ENCODE measurements at places on chromosomes 2 and 18.

- DNase-seq: no peak
Measured at GRCh38 chr2:207288628-207289027, 122.9 kb upstream of the KLF7 start.

DNA sequence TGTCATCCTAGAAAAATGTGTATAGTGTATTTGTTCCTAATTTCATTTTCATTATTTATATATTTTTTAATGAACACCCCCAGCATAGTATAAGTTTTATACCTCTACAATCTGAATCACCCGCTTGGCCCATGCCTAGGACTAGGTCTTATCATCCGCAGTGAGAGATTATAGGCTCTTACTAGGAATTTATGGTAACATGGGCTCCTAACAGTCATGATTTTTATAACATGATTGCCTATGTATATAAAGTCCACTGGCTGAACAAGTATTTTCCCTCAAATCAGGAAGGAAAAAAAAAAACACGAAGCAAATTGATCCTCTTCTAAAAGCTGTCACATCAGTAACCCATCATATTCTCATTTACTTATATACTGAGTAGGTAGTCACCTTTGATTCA, 666.1 kb upstream of the NRXN1 start:
- no peak for DNase-seq

DNA sequence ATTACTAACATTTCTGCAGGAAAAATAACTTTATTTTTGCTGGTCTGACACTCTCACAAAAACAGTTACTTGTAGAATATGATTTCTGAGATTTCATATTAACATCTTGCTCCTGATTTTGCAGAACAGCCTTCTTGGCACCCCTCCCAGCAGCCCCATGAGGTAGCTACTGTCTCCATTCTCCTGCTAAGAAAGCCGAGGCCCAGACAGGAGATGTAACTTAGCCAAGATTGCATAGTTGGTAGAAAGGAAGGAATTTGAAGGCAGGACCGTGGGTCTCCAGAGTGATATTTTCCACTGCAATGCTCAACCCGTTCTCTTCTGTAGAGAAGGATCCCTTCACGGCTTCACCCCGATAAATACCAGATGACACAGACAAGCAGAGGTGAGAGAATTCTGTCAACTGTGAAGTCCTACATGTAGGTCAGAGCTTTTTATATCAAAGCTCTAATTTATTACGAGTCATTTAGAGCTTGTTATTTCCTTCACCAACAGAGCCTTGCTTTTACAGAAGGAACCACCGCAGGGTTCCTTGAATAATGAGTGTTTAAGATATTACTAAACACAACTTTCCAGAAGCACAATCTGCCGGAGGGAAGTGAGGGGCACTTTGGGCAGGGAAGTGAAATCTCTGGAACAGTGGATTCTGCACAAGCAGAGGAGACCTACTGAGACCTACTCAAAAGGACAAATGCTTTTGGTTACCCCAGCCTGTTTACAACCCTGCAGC, 48.0 kb upstream of the MYCN start:
- peak; percentile 18 for DNase-seq

GRCh38 chr2:30992781-30993180, 145.5 kb downstream of the GALNT14 start:
- no peak for DNase-seq

DNA sequence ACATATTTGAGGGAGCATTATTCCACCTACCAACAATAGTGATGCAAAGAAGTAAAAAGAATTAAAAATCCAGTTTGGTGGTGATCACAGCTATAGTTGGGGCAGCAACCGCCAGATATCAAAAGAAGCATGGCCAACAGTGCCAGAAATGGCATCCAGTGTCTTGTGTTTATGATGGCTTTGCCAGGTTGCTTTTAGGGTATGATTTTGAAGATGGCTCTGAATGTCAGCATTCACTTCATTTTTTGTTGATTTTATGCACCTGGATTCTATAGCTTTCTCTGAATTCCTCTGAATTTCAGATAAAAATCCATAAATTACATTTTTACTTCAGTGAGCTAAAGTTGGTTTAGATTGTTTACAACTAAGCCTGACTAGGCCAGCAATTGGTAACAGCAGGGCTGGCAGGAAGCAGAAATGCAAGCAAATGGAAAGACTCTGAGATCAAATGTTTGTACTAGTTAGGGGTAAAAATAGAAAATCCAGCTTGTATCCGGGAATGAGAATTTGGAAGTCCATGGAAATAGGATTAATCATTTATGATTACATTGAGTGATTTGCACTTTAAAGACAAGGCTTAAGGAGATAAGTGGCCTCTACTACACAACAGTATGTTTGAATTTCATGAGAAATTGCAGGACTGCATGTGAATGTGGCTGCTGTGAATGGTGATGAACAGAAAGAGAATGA, 40.4 kb downstream of the COL3A1 start:
- peak; percentile 93 for DNase-seq

- no peak for DNase-seq
Measured at GRCh38 chr2:9811216-9811615, 32.1 kb upstream of the TAF1B start.

DNA sequence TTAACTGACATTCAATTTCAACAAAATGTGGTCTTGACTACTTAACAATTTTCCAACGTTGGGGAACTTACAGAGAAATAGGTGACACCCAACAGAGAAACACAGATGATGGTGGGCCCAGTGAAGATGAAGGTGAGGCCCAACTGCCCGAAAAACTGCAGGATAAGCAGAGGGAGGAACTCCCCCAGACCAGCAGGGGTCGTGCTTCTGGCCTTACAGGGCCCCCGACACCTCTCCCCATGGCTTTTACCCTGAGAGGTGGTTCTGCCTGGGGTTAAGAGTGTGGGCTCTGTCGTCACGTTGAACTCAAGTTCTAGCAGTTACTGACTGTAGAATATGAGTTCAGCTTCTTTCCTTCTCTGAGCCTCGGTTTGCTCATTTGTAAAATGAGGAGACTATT, 119.5 kb upstream of the SMIM21 start:
- no peak for DNase-seq

GRCh38 chr2:42795841-42796301, 3.5 kb upstream of the HAAO start:
- DNase-seq: no peak

DNA sequence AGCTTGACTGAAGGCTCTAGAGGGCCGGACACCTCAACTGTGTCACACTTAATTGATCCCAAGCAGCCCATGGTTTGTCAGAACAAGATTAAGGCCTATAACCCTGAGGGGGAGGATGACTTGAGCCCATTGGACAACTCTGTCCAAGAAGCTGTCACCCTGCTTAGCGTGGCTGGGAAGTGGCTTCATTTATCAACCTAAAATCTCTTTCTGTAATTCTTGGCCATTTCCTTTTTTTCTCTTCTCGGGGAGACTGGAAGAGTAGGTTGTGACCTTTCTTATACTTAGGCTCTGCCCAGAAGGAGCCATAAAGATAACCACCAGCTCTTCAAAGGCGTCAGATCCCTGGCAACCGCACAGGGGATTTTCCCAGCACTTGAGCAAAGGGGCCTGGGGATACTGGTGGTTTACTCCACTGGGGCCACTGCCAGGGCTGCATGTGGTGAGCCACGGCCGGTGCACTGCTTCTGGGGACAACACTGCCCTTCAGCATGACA, 265.5 kb downstream of the CYRIA start:
- DNase-seq: peak; percentile 86
